NCI-H1436 treated with DMSO at 0.1 percent for 48 hours (cell line): ENCODE measurements at places on chromosomes 1 and 21.
A peak's percentile ranks its signal among the peaks of the same experiment; 100 is the strongest.

- DNase-seq = no peak
These were observed 754.0 kb upstream of the ADGRL4 start for GRCh38 chr1:79760531-79760930.

GRCh38 chr1:79817031-79817560 is 810.6 kb upstream of the ADGRL4 start:
- no peak for DNase-seq

DNA sequence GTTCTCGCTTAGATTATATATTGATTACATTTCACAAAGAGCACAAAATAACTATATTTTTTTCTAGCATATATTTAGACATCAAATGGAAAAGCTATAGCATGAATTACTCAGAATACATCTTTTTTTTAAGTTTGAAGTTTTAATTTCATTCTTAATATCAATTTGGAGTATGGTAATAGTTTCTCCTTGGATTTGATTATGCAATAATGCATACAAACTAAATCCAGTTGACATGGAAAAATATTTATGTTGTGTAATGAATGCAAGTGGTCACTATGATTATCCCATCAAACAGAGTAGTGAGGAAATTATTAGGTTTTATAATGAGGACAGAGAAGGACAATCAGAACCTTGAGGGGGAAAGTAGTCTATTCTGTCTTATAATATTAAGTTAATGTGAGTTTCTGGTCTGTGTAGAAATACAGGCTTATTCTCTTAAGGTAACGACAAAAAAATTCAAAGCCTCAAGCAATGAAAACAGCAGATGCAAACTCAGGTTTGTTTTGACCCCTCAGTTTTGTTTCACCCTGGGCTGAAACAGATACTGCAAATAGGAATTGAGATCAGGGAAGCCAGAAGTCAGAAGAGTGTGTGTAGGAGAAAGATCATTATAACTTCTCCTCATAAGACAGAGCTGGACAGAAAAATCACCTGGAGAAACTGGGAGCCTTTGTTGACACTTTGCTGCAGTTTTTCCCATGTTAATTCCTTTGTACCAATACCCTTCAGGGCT is 23.7 kb downstream of the LRRC8B start:
- no peak for DNase-seq

DNA sequence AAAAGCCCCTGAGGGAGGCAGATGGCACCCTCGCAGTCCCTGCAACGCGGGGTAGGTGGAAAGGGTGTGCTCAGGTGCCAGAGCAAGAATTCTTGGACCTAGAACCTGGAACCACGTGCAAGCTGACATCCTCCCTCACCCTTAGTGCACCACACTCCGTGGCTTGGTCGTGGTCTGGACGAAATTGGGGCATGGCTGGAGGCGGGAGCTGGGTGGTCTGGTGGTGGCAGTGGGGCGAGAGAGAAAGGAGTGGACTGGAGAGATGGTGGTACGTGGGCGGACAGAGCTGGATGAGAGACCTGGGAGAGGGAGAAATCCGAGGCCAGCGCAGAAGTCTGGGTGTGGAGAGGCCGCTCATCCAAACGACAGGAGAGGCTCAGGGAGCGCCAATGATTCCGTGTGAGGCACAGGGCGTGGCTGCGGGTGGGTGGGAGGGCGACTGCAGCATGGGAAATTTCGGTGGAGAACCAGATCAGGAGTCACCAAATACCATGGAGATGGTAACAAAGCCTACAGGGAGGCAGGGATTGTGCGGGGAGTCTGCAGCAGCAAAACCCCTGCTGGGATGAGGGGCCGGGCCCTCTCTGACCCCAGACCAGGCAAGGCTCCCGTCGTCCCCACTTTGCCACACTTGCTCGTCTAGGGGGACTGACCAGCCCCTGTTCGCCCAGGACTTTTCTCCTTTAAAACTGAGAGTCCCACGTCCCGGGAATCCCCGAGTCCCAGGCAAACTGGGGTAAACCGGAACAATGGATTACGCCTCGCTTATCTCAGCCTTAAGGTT is 31.9 kb downstream of the CDCP2 start:
- no peak for DNase-seq

DNA sequence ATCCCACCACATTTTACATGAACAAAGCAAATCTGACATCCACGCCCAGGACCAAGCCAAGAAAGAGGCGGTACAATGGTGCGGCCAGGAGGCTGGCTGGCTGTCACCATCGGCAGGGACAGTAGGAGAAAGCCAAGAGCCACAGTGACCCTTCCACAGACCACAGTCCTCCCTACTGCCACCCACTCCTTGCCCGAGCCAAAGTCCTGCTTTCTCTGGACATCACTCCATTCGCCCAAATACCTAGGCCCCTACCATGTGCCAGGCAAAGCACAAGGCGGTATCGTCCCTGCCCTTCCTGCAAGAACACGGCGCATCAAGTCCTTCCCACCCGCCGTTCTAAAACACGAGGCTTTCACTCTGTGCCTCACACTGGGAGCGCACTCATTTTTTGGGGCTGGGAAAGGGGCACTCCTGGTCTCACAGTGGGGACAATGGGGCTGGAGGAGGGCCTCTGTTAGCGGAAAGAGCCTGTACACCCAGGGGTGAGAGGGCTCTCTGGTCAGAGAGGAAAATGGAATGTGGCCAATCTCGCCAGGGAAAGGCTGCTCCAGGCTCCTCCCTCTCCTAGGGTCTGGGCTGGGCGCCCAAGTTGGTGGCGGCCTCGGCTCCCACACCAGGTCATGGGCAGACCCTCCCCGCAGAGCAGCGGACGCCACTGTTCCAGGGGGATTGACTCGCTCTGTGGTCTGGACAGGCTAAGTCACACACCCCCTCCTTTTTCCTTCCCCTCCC is 26.5 kb downstream of the SSBP3 start:
- DNase-seq = no peak

DNA sequence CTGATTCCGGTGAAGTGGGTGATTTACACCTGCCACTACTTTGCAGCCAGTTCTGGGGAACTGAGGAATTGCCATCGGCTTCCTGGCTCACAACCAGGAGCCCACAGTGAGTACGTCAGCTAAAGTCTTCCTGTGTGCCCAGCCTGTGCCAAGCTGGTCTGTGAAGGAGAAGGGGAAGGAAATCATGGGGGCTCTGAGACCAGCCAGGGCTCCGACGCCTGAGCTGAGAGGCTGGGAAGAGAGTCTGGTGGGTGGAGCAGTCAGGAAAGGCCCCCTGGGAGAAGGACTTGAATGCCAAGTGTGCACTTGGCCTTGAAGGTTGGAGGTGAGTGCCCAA is 1.2 kb downstream of the LURAP1 start:
- DNase-seq = no peak

GRCh38 chr1:10662090-10662688 is 134.3 kb downstream of the CASZ1 start:
- DNase-seq = no peak

GRCh38 chr21:27759091-27759659 is 792.3 kb upstream of the ADAMTS5 start:
- no peak for DNase-seq

- DNase-seq = no peak
These were observed 112.4 kb downstream of the POU2F1 start for GRCh38 chr1:167333124-167333523.

DNA sequence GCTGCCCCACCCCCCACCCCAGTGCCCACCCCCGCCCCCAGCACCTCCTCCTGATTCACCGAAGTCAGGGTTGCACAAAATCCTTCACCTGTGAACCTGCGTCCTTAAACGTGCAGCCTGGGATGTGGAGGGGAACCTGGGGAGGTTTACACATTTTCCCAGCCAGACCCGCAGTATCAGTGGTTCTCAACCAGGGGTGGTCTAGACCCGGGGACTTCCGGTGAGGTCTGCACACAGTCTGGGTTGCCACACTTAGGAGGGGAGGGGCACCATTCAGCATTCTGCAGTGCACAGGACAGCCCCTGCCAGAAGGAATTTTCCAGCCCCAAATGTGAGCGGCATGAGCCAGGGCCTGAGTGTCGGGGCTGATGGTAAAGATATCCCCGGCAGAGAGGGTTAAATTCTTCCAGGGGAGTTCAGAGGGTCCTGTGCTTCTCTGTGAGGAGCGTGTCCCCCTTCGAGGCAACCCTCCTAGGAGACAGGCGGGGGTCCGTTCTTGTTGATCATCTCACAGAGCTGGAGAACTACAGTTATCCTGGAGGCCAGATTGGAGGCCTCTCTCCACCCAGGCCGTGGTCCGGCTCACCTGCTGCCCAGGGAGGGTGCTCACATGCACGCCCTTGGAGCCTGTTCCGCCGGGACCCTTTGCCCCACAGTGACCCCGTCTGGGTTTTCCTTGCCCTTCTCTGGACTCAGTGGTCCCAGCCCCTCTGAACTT is 113.6 kb downstream of the SIK1 start:
- no peak for DNase-seq

GRCh38 chr1:211485480-211485857 is 6.5 kb downstream of the RD3 start:
- no peak for DNase-seq

DNA sequence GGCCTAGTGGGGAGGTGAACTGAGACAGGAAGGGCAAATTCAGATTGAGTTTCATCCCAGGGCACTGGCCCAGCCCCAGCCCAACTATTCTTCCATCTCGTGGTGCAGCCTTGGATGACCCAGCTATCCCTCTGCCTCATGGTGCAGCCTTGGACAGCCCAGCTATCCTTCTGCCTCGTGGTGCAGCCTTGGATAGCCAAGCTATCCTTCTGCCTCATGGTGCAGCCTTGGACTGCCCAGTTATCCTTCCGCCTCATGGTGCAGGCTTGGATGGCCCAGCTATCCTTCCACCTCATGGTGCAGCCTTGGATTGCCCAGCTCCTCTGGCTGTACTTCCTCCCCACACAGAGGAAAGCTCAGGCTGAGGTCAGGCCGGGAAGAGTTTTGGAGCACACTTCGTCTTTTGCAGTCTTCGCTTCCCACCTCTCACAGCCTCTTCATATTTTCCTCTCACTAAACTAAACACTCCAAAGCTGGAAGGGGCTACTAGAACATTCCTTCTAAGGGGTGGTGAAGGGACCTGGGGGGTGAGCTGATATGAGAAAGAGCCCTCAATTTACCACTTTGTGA is 69.8 kb upstream of the TTC34 start:
- no peak for DNase-seq

DNA sequence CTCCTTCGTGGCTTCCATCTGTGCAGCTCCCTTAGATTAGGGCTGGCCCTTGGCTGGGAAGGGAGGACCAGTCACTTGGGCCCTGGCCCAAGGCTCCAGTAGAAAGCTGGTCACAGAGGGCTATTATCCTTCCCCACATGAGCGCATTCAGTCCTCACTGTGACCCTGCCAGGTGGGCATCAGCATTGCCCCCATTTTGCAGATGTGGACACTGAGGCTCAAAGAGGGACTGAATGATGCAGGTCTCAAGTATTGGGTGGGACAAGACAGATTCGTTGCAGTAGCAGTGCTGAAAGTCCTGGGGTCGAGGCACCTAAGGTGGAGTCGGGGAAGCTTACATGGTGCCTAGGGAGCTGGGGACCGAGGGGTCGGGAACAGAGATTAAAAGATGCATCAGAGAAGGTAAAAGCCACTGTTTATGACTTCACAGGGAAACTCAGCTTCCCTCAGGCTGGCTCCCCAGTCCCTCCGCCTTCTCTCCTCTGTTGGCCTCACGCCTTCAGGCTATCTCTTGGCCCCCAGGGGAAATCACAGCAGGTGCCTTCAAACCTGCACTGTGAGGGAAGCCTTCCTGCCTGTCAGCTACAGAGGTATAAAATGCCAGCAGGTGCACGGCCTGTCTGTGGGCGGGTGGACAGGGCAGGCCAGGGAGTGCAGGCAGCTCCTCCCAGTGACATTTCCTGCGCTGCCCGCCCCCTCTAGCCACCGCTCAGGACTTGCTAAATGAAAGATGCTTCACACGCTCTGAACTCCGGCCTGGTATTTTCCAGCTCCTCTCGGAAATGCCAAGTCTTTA is 178.4 kb downstream of the GRIK3 start:
- peak; percentile 56 for DNase-seq

GRCh38 chr1:42943166-42943565 is 15.5 kb downstream of the SLC2A1 start:
- no peak for DNase-seq
